LoVo (cell line): ENCODE measurements at places on chromosomes 7 and 10.

DNA sequence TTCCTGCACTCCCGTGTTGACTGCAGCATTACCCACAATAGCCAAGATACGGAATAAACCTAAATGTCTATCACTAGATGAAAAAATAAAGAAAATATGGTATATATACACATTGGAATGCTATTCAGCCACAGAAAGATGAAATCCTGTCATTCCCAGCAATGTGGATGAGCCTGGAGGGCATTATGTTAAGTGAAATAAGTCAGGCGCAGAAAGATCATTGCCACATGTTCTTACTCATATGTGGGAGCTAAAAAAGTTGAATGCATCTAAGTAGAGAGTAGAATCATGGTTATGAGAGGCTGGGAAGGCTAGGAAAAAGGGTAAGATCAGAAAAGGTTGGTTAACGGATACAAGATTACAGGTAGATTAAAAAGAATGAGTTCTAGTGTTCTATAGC, 219.1 kb upstream of the MKI67 start:
- DNase-seq: no peak

GRCh38 chr7:122311050-122311700, 6.6 kb upstream of the FEZF1 start:
- DNase-seq: no peak

- DNase-seq: no peak
Observed at GRCh38 chr7:1593091-1593866, 23.4 kb upstream of the PSMG3 start.

DNA sequence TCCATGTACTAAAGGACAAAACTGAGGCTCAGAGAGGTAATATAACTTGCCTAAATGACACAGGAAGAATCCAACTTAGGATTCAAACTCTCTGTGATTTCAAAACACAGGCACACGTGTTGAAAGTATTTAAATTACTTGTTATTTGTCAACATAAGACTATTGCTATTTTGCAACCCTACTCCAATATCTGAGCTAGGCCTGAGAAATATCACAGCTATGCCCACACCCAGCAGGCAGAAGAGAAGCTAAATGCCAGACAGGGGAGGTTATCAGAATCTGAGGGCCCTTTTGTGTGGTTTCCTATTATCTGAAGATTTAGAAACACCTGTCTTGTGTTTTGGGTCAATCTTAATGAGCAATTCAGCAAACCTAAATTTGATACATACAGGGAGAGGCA, 204.3 kb downstream of the ANK3 start:
- DNase-seq: no peak

DNA sequence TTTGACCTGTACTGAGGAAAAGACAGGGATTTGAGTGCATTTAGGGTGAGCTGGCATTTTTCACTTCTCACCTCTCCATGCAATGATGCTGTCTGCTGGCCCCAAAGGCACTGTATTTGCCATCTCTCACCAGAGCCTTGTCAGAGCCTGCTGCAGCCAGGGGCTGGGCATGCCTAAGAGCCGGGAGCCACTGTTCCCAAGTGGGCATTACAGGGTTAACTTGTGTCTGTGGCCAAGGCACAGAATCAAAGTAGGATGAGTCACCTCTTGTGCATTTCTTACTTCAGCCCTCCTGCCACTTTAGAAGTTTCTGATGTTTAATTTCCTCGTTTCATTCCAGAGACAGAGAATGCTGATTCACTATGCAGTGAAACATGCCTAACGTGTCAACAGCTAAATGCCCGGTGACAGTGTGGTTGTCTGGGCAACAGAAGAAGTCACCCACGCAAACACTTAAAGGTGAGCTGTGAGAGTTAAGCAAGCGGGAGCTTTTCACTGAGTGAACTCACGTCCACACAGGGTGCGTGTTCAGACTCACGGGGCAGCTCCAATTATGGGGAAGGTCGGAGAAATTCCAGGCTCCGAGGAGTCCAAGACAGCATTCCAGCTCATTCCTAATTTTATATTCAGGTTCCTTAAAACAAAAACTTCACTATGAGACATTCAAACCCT, 57.1 kb upstream of the IGFBP3 start:
- peak; percentile 98 for DNase-seq

DNA sequence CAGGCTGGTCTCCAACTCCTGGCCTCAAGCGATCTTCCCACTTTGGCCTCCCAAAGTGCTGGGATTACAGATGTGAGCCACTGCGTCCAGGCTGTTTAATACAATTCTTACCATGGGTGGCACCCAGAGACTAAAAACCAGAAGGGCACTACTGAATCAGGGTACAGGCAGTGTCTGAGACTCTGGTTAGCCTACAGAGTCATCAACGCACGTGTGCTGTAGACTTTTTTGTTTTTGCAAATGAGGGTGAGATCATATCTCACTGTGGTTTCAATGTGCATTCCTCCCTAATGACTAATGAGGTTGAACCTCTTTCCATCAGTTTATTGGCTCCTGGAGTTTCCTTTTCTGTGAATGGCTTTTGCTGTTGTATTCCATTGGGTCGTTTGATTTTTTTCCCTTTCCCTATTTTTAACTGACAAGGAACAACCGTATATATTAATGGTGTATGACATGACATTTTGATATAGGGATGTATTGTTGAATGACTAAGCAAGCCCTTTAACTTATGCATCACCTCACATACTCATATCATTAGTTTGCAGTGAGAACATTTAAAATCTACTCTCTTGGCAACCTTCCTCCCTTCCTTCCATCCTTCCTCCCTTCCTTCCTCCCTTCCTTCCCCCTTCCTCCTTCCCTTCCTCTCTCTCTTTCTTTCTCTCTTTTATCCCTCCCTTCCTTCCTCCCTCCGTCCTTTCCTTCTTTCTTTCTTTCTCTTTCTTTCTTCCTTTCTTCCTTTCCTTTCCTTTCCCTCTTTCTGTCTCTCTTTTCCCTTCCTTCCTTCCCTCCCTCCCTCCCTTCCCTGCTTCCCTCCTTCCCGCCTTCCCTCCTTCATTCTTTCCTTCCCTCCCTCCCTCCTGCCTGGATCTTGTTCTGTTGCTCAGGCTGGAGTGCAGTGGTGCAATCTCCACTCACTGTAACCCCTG, 9.3 kb upstream of the TMEM270 start:
- peak; percentile 99 for DNase-seq

- no peak for DNase-seq
Observed at GRCh38 chr7:42457663-42458062, 220.7 kb upstream of the GLI3 start.

DNA sequence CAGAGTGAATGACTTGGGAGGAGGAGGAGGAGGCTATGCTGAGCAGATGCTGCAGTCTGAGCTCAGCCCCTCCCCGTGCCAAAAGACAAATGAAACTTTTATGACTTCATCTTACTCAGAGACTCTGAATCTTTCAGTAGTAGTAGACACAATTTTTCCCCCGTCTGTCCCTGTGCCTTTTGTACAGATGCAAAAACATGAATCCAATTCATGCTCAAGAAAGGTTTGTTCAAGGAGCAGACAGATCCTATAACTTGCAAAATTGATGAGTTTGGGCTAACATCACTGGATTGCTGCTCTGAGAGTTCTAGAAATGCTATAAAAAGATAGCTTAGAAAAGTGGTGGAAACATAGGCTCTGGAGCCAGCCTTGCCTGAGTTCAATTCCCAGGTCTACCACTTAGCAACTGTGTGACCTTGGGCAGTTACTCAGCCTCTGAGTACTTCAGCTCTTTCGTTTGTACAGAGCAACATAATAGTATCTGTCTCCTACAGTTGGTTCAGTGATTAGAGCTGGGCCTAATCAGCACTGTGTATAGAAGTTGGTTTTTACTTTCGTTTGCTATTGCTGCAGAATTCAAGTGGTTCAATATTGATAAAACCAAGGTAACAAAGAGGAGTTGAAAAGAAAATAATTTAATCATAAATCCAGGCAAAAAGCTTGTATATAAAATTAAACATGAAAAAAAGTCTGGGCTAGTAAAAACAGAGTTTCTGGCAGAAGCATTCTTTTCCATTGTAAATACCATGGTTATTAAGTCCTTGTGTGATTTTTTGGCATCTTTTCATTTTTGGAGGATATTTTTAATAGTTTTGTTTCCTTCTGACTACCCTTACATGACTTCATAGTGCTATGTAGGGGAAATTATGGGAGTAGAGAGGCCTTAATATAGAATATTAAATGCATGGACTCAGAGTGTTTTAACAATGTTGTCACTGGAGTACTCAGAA, 174.2 kb upstream of the ZNF32 start:
- DNase-seq: no peak

GRCh38 chr7:53101026-53101425, 65.6 kb downstream of the POM121L12 start:
- no peak for DNase-seq

- DNase-seq: no peak
Observed at GRCh38 chr10:131555406-131555805, 243.9 kb upstream of the TCERG1L start.

- no peak for DNase-seq
Observed at GRCh38 chr10:29412485-29412884, 123.6 kb downstream of the LYZL1 start.

DNA sequence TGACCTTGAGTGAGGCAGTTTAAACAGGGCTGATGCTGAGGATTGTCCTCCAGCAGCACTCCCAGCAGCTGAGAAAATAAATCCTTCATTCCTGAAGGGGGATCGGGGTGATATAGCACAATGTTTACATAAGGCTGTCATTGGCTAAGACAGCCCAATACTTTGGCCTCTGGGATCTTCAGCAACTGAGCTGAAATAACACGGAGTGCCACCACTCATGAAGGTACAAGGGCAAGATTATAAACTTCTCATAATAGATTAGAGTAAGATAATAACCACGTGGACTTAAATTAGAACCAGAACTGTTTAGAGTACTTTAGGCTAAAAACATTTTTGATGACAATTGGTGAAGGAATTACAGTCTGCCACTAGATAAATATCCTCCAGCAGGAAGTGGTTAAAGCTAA, 70.0 kb upstream of the PAPSS2 start:
- no peak for DNase-seq

DNA sequence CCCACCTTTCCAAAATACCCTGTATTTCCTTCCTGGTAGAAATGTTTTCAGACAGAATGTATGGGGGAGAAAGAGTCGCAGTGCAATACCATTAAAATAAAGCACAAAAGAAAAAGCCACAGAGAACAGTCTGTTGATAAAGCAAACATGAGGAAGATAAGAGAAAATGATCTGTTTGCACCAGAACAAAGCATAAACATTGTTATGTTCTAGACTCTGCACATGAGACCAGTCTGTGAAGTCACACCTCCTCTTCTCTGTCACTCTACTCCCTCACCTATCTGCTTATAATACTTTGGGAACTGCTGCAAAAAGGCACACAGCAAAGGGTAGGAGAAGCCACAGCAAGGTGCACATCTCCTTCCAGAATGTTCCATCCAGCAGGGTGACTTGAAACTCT, 67.2 kb upstream of the LRGUK start:
- no peak for DNase-seq

GRCh38 chr7:33804140-33804660, 101.1 kb upstream of the BMPER start:
- DNase-seq: no peak

DNA sequence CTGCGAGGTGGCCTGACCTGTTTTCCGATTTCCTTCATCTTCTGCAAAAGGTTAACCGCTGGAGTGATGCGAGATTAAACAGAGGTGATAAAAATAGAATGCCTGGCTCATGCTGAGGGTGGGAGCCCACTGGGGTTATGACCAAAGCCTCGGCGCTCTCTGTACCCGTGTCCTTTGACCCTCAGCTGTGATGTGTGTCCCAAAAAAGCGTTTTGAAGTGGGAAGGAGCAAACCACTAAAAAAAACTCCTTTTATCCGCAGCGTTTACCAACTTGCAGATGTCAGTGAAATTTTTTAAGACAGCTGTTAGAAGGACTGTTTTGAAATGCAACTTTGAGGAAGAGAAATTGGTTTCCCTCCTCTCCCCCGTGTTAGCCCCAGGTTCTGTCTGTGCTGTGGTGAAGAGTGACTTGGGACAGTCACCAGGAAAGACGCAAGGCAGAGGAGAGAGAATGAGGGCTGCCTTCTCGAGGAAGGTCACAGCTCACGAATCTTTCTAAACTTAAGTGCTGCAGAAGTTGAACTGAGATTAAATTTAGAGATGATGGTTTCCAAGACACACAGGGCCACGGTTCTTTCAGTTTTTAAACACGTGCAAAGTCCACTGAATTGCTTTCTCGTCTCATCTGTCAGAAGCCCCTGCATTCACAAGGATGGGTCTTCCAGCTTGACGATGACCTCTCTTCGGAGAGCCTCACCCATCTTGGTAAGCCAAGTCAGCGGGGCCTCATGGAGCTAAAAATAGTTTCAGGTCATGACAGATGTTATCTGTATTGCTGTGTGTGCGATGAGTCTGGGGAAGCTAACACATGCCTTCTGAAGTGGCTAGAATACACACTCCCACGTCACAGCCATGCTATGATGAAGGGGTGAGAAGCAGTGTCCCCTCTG, 27.6 kb downstream of the AMZ1 start:
- DNase-seq: no peak

DNA sequence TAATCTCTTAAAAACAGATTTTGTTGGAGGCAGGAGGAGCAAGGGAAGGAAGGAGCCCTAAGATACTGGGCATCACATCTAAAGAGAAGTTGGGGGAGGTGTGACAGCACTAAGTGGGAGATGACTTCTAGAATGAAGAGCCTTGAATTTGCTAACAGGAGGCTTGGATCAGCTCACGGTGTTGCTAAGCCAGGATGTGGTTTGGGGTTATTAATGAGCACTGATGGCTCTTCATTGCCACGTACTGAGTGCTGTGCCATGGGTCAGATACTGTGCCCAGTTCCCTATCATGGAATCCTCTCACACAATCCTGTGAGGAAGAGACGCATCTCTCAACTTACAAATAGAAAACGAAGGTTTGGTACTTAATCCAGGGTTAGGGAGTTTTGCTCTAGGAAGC, 78.5 kb downstream of the C7orf25 start:
- no peak for DNase-seq

DNA sequence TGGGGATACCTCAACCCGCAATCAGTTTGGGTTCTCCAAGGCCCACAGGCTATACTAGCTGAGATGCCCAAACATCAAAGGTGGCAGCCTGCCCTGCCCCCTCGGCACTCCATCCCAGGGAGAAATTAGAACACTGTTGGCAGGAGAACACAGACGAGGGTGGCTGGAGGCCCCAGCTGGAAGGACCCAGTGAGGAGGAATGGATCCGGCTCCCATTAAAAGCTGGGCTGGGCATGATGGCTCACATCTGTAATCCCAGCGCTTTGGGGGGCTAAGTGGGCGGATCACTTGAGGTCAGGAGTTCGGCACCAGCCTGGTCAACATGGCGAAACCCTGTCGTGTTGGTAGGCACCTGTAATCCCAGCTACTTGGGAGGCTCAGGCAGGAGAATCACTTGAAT, 199.9 kb upstream of the GNAI1 start:
- no peak for DNase-seq
